ENCODE measurements at places on chromosomes 1 and 21.

- no peak for DNase-seq
Observed at GRCh38 chr1:222786121-222786520, 28.7 kb upstream of the DISP1 start.

DNA sequence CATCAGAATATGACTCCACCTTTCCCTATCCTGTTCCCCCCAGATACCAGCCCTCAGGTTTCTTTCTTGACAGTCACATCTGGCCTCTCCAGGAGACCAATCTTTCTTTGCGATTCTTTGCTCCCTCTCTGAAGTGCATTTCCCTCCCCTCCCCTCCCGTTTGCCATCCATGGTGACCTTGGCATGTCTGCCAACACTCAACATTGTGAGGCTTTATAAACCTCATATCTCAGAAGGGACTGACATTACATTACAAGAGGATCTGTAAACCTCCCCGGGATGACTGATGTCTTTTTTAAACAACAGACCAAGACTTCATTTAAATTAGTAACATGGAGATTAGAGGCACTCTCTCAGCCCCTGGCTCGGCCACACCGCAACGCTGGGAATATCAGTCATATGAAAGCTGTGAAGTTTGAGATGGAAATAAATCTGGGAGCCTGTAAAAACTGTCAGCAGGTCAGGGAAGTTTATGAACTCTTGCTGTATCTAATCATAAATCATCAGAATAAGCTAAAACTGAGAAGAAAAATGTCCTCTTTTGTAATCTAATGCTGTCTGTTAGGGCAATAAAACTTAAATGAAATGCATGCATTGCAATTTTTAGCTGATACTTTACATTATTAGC is 401.7 kb upstream of the PROX1 start:
- no peak for DNase-seq

DNA sequence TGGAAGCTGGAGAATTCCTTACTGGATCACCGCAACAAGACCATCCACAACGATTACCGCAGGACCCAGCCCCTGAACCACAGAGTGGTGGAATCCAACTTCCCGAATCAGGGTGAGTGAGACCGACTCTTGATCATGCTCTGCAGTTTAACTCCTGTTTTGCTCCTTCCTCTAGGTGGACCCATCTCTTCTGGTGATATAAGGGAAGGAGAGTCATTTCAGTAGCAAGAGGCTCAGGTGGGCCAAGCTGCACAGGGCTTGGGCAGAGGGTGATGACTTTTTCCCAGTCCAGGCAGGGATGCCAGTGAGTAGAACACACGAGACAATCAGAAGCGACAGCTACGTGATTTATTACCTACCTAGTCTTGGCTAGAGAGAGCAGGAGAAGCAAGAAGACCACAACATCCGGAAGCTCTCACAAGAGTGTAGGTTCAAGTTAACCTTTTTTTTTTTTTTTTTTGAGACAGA is 25.2 kb downstream of the CA6 start:
- no peak for DNase-seq

DNA sequence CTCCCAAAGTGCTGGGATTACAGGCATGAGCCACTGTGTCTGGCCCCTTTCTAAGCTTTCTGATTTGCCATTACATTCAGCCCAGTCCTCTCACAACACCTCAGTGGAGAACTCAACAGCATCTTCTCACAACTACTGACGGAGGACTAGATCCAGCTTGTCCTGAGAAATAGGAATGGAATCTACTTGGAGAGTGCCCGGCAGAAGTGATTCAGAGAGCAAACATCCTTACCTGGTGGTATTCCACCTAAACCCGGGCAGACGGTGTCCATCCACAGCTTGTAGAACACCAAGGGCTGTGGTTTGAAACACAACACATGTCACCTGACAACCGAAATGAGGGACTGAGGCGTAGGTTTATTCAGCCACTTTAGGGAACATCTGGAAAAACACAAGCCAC is 28.8 kb upstream of the CCSAP start:
- no peak for DNase-seq

DNA sequence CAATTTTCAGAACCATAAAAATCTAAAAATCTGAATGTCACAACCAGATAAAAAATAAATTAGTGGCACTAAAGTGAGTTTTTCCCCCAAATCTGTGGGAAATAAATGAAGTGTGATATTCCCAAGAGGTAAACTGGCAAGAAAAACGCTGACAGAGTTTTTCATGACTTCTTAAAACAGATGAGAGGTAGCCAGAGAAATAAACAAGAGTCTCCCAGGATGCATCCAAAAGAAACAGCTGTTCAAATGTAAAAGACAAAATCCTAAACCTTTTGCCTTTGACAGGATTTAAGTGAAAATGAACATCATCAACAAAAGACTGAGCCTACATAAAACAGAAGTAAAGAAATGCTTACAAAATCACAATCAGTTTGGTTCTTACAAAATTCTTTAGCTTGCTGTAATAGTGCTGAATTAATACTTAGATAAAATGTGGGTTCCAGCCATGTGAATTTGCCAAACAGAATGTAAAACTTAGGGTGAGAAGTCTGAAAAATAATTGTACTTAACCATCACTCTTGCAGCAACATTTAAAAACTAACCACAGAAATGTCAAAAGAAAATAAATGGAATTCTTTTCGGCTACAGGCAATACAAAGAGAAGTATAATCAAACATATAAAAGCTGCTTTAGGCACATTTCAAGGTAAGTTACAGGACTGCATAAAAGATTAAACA is 133.6 kb downstream of the EIF4G3 start:
- DNase-seq, result no peak

GRCh38 chr1:245090491-245091090 is 64.2 kb upstream of the KIF26B start:
- DNase-seq, result no peak

DNA sequence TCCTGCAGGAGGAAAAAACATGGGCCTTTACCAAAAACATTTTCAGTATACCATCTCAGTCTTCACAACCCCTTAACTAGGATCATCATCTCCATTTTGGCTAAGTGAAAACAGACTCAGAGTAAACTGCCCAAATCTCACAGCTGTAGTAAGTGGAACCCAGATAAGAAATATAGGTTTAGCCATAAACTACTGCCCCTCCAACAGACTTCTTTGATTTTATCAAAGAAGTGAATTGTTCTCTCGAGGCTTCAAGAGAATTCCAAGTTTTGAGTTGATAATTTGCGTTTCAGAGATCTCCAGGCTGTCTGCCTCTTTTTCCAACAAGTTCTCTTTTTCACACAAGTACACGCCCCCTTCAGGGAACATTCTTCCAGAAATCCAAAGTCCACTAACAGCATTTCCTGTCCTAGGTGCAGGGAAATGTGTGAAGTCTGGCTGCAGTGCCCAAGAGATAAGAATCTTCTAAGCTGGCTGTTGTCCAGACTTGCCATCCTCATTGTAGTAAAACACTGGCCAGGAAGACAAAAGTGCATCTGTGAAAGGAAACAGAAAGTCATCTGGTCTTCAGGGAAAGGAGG is 30.8 kb downstream of the RNF19B start:
- DNase-seq, result no peak

DNA sequence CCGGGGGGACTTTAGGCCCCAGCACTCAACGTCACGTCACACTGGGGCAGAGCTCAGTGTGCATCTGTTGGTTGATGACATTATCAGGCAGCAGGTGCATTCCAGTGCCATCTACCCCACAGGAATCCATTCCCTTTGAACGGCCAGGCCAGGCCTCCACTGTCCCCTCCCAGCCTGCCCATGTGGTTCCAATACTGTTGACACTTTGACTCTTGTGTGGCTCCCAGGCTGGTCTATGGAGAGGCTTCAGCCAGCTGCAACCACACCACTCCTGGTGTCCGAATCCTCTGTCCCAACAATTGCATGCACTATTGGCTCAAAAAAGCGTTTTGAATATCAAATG is 92.0 kb upstream of the SIM2 start:
- DNase-seq, result no peak

GRCh38 chr21:44653656-44654575 is 543 bp downstream of the KRTAP12-4 start:
- DNase-seq, result no peak

DNA sequence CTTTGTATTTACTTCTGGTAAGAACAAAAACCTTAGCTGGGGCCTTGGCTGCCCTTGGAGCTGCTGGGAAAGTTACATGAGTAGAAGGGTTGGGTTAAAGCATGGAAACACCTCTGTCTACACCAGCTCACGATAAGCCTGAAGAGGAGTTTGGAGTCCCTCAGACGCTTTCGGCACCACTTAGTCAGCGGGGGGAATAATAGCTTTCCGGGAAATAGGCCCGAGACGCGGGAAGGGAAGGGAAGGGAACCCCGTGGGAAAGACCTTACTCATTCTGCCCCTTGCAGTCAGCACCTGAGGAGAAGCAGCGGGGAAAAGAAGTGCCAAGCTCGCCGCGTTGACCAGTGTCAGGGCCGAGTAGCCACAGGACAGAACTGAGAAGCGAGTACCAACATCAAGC is 66.4 kb upstream of the PDE9A start:
- DNase-seq, result no peak

DNA sequence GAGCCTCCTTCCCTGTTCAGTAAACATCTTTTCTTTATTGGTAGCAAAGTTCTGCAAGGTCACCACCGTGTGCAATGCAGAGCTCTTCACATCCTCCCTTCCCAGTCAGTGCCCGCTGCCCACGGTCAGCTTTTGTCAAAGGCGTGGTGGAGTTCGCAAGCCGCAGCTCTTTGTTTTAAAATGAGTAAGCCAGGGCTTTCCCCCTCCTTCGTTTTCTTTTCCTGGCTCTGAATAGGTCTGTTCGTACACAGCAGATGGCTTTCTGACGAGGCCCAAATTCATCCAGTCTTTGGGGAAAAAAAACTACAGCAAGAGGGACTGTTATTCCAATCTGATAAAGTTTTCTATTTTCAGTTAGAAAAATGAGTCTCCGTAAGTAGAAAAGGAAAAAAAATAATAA is 153.2 kb downstream of the LRIG2 start:
- DNase-seq, result no peak

GRCh38 chr1:90730243-90731022 is 13.3 kb upstream of the BARHL2 start:
- DNase-seq, result no peak

GRCh38 chr1:42756956-42757891 is 9.6 kb downstream of the P3H1 start:
- no peak for DNase-seq

DNA sequence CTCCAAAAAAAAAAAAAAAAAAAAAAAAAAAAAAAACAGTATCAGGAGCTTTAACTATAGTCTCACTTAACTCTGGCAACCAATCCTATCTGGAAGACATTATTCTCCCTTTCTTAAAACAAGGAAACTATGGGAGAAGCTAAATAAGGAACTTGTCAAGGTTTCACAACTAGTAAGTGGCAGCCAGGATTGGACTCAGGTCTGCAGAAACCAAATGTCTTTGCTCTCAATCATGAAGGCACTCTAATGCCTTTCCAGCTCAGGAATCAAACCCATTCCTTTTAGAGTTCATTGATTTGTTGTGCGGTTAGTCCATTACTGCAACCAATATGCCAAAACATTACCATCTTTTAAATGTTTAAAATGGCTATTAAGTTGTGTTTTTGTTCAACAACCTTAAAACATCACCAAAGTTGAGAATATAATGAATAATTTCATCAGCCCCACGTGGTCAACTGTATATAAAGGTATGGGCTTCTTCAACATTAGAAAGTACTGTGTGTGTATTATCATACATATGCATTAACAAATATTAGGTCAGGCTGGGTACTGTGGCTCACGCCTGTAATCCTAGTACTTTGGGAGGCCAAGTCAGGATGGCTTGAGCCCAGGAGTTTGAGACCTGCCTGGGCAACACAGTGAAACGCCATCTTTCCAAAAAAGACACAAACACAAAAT is 1.5 kb downstream of the EPRS1 start:
- no peak for DNase-seq

Measured in cortex of kidney (tissue), 1 donor.